Activated naive CD4-positive, alpha-beta T cell treated with anti-CD3 and anti-CD28 coated beads for 36 hours (primary cell): ENCODE measurements at places on chromosomes 3 and 15.

DNA sequence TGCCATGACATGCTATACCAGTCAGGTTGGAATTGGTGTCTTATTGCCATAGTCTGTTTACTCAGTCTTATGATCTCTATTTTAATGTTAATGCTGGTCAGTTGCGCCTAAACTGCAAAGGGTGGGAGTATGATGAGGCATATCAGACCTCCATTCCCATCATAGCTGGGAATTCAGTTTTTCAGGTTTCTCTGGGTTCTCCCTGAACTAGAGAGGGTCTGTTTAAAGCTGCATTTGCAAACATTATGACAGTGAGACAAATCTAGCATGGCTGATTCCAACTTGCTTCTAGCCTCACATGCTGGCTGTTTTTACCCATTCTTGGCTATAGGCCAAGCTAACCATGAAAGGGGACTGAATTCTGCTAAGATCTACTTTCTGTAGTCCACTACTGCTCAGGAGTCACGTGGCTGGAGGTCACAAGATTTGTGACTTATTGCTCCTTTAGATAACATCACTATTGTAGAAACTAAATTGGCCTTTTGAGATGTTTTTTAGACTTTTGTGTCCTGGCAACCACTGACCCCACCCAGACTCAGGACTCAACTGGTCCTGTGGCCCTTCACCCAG is 96.5 kb downstream of the TGFBR2 start:
- no peak for DNase-seq

GRCh38 chr15:94075349-94075748 is 156.0 kb upstream of the MCTP2 start:
- no peak for DNase-seq

GRCh38 chr15:66269326-66270090 is 16.0 kb upstream of the MEGF11 start:
- no peak for DNase-seq

GRCh38 chr15:69359722-69360121 is 54.4 kb upstream of the KIF23 start:
- no peak for DNase-seq

- DNase-seq, result no peak
Measured at GRCh38 chr15:63065262-63066221, 23.0 kb downstream of the TPM1 start.

GRCh38 chr15:45606841-45607240 is 19.7 kb downstream of the BLOC1S6 start:
- DNase-seq, result no peak

GRCh38 chr15:51022206-51022605 is 72.5 kb downstream of the TNFAIP8L3 start:
- no peak for DNase-seq

DNA sequence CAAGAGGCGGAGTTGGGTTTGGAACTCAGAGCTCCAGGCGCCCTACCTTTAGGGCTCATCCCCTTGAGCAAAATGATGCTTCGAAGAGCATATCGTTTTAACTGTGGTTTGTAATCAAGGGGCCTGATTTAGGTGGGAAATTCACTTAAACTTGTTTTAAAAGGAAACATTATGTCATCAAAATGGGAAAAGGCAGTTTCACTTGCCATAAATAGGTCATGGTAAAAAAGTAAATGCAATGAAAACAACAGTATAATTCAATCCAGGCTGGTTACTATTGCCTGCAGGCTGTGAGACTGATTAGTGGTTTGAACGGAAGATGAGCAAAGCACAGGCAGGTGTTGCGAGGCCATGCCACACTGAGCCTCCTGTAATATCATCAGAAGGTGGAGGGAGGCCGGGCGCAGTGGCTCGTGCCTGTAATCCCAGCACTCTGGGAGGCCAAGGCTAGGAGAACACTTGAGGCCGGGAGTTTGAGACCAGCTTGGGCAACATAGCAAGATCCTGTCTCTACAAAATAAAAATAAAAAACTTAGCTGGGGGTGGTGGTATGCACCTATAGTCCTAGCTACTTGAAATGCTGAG is 2.1 kb downstream of the HDAC11 start:
- DNase-seq, result no peak

DNA sequence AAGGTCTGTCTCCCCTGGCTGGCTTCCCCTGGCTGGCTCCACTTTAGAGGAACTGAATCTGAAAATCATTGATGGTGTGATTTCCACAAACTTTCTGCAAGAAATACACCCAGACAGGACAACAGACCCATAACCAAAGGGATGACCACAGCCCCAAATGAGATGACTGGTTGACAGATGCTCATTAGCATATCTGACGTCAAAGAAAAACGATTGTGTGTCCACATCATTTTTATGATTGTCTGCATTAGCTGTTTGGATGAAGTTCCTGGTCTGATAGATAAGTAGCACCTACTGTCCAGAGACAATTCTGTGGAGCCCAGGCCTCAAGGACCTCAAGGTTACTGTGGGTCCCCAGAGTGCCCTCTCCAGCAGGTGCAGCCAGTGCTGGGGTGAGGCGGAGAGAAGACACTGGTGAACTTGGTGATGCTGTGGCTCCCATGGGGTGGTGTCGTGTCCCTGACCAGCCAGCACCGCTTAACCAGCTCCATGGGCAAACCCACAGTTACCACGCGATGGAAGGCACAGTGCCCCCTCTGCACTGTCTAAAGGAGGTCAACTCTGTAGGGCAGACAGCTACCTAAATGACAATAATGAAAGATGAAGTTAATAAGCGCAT is 127.4 kb downstream of the NSMCE3 start:
- no peak for DNase-seq

DNA sequence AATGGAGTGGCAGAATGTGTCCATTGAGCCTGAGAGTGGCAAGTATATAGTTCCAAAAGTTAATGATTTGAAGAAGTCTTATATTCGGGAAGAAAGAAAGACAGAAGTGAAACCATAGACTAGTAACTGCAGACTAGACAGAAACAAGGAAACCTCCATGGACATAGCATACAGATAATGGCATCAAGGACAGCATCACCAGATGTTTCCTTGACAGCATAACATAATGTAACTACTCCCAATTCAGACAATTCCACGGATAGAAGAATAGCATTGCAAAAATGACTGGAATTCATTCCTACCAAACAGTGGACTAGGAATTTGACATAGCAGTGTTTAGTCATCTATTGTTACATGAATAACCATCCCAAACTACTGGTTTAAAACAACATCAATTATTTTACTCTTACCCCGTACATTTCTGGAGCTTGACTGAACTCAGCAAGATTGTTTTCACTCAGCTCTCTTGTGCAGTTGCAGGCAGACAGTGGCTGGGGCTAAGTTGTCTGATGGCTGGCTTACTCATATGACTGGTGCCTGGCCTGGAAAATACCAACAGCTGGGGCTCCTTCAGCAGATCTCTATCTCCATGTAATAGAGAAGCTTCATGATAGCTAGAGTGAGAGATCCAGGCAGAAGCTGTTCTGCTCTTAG is 109.7 kb upstream of the GADL1 start:
- DNase-seq, result no peak

DNA sequence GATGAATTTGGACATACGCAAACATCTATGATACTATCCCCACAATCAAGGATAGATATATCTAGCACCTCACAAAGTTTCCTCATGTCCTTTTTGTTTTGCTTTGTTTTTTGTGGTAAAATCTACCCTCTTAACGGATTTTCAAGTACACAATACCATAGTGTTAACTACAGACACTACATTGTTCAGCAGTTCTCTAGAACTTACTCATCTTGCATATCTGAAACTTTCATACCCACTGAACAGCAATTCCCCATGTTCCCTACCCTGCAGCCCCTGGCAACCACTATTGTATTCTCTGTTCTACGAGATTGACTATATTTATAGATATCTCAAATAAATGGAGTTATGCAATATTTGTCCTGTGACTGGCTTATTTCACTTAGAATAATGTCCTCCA is 58.1 kb upstream of the TJP1 start:
- no peak for DNase-seq

- no peak for DNase-seq
Measured at GRCh38 chr3:8813411-8813810, 44.0 kb upstream of the OXTR start.

DNA sequence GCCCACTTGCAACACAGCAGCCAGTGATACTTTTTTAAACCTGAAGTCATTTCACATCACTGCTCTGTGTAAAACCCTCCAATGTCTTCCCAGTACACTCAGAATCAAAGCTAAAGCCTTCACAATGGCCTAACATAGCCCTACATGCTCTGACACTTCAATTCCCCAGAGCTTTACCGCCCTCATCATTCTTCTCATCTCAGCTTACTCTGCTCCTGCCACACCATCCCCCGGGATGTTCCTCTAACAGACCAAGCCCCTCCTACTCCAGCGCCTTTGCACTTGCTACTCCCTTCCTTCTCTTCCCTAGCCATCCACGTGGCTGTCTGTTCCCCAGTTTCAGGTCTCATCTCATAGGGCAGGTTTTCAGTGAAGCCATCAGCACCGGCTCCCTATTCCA is 194.0 kb downstream of the SSR3 start:
- no peak for DNase-seq

DNA sequence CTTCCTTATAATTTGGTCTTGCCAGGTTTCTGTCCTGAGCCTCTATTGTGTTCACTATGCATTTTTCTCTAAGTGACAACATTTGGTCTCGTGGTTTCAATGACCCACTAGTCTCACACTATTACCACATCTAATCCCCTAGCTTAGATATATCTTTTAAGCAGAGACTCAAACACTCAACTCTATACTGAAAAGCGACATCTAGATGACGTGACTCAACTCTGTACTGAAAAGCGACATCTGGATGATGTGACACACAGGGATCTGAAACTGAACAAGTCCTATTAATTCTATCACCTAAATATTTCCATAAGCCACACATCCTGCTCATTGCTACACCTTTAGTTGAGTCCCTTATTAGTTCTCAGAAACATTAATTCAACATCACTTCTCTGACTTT is 141.7 kb upstream of the MBNL1 start:
- DNase-seq, result peak; percentile 53

- no peak for DNase-seq
Measured at GRCh38 chr15:48563934-48564333, 81.6 kb downstream of the FBN1 start.

- DNase-seq, result peak; percentile 74
Measured at GRCh38 chr3:194682694-194683310, 2.9 kb upstream of the FAM43A start.

GRCh38 chr3:190514413-190515153 is 698 bp downstream of the IL1RAP start:
- peak; percentile 54 for DNase-seq

GRCh38 chr15:92391640-92392039 is 2.0 kb upstream of the ST8SIA2 start:
- DNase-seq, result peak; percentile 56
